ENCODE measurements at places on chromosomes 6 and 20.
A peak's percentile ranks its signal among the peaks of the same experiment; 100 is the strongest.

DNA sequence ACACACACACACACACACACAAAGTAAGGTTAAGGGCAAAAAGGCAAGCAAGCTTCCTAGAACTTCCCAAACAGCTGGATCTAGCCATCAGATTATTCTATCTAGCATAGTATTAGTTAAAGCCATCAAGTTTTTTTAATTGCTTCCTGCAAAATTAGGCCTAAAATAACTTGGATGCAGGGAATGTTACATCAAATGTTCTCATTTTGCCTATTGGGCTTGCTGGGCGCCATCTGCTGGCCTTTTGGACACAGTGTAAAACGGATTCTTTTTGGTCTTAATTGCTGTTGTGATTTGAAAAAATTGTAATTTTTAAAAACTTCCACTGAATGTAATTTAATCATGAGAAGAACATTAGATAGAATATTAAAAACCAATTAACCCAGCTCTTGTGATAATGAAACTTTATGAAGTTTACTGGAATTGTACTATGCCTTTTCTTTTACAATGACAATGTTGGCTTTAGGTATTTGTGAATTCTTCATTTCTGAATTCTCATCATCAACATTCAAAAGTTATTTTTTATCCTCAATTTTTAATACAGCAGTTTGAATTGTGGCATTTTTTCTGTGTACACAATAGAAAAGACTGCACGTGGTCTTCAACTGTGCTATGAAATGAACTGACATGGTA, 6.8 kb downstream of the MKKS start:
- DNase-seq = peak; percentile 34

- DNase-seq = no peak
These were observed 4.4 kb upstream of the HLA-DMB start for GRCh38 chr6:32945108-32945760.

- no peak for DNase-seq
These were observed 861 bp upstream of the HLA-A start for GRCh38 chr6:29941471-29941870.

DNA sequence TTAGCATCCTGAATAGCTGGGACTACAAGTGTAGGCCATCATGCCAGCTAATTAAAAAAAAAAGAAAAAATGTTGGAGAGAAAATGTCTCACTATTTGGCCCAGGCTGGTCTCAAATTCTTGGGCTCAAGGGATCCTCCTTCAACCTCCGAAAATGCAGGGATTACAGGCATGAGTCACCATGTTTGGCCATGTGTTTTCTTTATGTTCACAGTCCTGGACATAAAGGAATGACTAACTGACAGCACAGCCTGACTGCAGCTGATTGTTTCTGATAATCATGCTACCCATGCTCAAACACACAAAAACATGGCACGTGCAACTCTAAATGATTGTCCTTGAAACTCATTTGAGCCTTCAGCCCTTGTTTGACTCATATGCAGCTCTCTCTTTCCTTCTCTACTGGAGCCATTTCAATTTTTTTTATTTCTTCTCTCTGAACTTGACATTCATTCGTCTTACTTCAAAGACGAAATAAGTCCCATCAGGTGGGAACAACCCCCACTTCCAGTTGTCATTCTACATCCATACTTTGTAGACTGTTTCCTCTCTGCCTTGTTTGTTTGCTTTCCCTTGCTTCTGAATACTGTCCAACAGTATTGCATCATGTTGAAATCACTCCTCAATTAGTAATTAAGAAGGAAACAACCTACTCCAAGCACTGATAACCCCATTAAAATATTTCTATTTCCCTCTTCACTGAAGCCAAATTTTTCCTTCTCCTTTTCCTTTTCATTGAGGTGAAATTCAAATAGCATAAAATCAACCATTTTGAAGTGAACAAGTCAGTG, 413.0 kb downstream of the BMP2 start:
- no peak for DNase-seq

DNA sequence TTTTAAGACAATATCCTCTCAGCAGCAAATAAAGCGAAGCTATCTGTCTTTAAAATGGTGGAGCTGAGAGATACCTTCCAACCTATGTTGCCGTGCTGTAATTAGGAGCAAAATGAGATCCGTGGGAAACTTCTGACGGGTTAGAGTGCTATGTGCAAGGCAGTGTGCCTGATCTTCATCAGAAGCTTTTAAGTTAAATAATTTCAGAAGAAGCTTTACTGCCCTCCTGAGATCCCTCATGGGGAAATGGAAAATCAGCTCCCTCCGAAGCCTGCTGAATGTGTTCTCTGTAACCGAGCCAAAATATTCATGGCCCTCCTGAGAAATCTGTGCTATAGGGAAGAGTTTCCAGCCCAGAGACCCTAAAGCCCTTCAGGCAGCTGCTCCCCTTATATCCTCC, 43.7 kb upstream of the TBC1D7 start:
- DNase-seq = no peak

GRCh38 chr6:74851596-74851995, 354.3 kb downstream of the COL12A1 start:
- no peak for DNase-seq

Data from Kasumi-1 (cell line).